A172 (cell line): ENCODE measurements at places on chromosomes 6 and 20.

GRCh38 chr6:162088091-162088490 lies 639.5 kb downstream of the PRKN start:
- DNase-seq, result no peak

GRCh38 chr6:33247977-33248642 lies 23.6 kb downstream of the VPS52 start:
- DNase-seq, result peak; percentile 87

- no peak for DNase-seq
Observed at GRCh38 chr6:28203201-28203600, 21.9 kb upstream of the ZSCAN9 start.

DNA sequence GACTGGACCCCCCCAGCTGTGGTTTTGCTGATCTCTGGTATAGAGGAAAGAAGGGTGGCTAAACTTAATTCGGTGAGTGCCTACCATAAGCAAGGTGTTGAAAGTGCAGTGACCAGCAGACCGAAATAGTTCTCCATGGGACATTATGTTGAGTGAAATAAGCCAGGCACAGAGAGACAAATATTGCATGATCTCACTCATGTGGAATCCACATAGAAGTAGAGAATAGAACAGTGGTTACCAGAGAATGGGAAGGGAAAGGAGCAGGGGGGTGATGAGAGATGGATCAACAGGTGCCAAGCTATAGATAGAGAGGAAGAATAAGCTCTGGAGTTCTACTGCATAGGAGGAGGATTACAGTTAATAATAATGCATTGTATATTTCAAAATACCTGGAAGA lies 9.7 kb upstream of the GCNT2 start:
- DNase-seq, result peak; percentile 33

GRCh38 chr20:3749087-3749688 lies 16.7 kb downstream of the HSPA12B start:
- no peak for DNase-seq

- no peak for DNase-seq
Observed at GRCh38 chr20:24253321-24253720, 216.1 kb upstream of the SYNDIG1 start.

GRCh38 chr6:81797591-81797990 lies 45.1 kb upstream of the TENT5A start:
- no peak for DNase-seq

DNA sequence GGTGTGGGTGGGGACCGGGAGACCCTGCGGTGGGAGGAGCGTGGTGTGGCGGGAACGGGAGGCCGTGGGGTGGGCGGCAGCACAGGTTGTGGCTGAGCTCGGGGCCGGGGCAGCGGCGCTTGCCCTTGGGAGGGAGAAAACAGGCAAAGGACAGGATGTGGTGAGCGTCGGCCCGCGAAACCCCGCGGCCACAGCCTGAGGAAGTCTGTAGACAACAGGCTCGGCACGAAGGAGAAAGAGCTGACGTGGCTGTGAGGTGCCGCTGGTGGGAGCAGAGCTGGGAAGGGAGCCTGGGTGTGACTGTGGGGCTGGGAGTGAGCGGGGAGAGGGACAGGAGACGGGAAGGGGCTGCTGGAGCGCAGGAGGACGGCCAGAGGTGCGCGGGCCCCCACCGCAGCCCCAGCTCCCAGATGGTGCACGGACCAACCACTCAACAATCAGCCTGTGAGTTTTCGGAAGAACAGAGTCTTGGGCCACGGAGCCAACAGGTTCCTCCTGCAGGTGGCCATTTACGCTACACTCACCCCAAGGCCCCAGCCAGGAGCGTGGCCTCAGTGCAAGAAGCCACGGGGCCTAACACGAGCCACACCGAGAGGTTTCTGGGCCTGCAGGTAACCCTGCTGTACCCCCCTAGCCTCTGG lies 202.8 kb downstream of the DLL1 start:
- DNase-seq, result no peak

DNA sequence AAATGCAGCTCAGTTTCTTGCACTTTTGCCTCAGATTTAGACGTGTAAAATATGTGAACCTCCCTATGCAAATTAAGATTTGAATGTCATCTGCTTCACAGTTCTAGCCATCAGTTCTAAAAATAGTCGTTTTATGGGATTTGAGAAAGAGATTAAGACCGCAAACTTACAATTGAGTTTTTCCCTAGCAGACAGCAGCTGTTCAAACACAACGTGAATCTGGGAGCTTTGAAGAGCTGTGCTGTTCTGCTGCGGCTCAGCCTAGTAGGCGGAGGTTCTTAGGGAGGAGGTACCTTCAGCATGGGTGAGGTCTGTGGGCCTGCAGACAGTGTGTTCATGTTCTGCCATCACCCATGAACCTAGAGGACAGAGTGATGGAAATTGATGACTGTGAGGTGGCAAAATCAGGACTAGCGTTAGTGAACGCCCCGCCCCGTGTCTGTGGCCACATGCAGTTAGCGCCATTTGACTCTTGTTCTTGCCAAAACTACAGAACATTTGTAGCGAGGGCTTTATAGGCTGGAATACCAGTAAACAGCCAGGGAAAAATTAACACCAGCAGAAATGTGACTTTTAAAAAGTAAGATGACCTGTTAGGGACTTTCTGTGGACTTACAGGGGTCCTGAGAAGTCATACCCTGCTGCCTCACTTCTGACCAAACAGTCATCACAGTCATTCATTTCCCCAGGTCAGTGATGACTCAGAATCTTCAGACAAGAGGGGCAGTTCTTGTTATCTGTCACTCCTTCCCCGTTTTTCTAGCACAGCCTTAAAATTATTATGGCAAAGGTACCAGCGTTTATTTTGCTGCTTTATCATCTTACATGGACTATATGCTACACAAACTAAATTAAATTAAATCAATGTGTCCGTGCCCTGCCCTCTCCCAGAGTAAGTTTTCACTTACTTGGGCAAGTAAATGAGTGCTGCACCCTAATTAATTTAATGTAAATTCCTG lies 84.3 kb upstream of the TMEM181 start:
- peak; percentile 82 for DNase-seq

DNA sequence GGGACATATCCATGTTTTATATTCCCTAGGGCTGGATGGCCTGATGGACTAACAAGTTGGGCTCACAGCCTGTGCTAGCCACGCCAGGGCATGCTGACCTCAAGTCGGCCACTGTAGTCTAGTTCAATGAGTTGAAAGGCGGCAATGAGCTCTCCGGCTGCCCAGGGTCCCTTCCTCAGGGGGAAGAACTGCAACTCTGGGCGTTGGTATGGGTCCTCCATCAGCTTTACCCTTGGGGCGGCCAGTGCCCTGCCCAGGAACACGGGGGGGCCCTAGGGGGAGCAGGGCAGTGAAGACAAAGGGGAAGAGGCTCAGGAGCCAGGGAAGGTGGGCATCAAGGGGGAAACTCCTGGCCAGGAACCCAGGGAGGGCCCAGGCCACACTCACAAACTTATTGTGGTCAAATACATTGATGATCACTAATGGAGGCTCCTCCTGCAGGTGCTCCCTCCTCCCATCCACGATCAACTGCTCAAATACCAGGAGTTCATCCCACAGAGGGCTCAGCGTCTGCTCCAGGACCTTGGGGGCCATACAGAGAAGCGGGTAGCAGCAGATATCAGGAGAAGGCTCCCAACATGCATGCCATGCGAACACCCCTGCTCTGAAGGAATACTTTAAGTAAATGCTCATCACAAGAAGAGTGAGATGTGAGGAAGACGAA lies 32.8 kb upstream of the SPAG4 start:
- no peak for DNase-seq

DNA sequence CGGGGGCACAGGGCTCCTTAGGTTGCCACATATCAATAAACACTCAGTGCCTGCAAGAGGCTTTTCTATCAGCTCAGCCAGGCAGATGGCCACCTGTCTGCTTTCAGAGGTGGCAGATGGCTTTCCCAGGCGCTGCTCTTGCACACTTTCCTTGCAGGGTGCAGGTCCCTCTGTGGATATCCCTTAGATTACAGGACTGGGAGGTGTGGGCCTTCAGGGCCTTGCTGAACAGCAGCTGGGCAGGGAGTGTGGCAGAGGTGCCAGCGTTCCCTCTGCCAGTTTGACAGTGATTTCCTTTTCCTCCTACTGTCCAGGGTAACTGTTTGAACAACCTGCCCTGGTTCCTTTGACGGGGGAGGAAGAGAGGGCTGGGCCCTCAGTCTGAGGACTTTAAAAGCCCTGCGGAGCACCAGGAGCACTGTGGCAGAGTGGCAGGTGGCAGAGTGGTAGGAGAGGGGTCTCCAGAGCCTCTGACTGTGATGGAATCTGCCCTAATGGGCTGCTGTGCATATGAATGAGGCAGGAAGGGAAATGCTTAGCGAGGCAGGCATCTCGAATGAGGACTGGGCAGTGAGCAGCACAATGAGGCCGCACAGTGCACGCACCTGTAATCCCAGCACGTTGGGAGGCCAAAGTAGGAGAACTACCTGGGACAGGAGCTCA lies 34.2 kb downstream of the ABHD12 start:
- no peak for DNase-seq

- DNase-seq, result no peak
Observed at GRCh38 chr20:3995749-3996320, 19.5 kb downstream of the RNF24 start.

GRCh38 chr6:127967708-127968107 lies 66.8 kb upstream of the THEMIS start:
- no peak for DNase-seq
